ENCODE measurements at places on chromosomes 11 and 22. TPM values are rescaled to one million over a fixed set of nuclear protein-coding genes. Genes with fewer than 3 reads are reported as not detected.

- DNase-seq: no peak
Measured at GRCh38 chr11:69333149-69333710, 39.3 kb downstream of the MYEOV start.

The C11orf42 gene
- total RNA-seq: not detected

DNA sequence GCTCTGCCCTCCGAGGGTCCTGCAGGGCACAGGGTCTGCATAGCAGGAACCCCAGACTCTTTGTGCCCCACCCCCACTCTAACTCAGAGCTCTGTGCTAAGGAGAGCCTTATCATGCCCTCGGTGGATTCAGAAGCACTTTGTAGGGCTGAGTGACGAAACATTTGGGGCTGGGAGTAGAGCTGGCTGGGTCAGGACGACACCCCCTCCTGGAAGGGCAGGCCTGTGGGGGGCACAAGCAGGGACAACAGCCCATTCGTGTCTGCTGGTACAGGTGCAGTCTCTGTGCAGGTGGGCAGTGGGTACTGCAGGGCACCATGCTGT, 8.9 kb downstream of the APOBEC3A start:
- no peak for DNase-seq

The CBY1 gene
- total RNA-seq: 11.6 TPM

The HTR3B gene
- not detected for total RNA-seq

- no peak for DNase-seq
Measured at GRCh38 chr22:38415046-38415445, 40.0 kb downstream of the KCNJ4 start.

The SULT4A1 gene
- not detected for total RNA-seq

GRCh38 chr11:11252403-11252802, 100.6 kb downstream of the CSNK2A3 start:
- no peak for DNase-seq

The SOX6 gene
- total RNA-seq: not detected

GRCh38 chr11:36095716-36096115, 151.9 kb downstream of the LDLRAD3 start:
- DNase-seq: no peak

- no peak for DNase-seq
Measured at GRCh38 chr22:20466659-20467379, 28.8 kb downstream of the KLHL22 start.

DNA sequence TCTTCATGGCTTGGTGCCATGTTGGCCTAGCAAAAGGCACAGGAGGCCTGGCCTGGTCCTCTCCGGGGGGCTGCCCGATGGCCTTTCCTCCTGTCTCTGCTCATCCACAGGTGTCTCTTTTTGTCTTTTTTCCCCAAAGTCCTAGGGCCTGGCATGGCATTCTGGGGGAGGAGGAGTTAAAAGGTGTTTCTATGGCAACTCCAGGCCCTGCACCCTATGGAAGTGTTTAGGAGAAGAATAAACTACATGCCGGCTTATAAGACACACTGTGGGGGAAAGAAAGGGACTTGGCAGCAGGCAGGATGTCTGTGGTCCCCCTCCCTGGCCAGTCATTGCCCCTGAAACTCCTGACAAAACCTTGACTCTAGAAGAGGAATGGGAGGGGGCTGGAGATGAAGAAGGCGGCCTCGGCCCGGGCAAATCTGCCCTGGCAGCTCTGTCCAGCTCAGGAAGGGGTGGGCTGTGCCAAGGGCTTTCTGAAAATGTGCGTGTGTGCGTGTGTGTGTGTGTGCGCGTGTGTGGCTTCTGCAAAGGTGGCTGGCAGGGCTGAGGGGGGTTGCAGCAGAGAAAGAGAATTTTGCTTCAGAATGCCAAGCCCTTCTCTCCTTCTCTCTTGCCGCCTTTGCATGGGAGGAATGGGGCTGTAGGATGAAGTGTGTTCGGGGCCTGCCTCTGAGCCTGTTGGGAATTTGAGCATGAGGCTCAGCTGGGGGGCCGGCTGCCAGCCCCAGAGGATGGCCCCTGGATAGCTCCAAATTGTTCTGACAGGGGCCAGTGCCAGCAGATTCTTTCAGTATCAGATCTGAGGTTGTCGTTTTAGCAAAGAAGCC, 3.2 kb downstream of the TIMP3 start:
- DNase-seq: no peak

The CCDC87 gene
- total RNA-seq: 0.70 TPM

DNA sequence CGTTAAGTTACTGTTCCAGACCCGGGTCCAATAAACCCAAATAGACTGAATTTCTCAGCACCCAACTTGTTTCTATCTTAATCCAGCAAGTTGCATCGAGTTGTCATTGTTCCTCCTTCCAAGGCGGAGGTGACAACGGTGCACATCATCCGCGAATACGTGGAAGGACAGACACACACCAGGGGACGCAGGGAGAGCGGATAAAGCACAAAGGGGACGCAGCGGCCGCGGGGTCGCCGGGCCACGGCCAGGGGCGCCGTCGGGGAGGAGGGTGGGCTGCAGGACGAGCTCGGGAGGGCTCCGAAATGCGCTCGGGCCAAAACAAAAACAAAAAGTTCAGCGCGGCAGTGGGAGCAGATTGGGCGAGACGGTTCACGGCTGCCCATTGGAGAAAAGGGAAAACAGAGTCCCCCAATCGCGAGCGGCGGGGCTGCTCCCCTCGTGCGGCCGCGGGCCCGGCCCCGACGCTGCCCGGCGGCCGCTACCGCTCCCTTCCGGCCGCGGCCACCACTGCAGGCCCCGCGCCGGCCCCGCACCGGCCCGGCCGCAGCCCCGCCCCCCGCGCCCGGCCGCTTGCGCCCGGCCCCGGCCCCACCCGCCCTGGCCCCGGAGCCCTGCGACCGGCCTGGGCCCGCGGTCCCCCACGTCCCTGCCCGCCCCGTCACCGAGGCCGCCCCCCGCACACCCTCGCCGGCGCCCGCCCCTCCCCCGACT, 518 bp downstream of the KMT5B start:
- DNase-seq: peak; percentile 73

DNA sequence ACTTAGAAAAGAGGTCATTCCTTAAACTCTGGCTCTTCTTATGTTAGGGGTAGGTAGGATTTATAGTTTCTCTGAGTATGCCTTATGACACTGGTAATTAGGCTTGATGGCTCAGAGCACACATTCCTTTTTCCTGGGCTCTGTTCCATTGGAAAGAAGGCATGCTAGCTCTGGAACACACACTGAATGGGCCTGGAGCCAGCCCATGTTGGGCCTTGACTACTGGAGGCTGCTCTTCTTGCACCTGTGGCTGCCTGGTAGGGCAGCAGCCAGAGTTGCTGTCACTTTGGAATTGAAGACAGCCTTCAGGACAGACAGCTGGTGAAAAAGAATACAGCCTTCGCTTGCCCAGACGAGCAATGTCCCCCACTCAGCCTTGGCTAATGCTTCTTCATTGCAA, 18.2 kb downstream of the MCAM start:
- no peak for DNase-seq

DNA sequence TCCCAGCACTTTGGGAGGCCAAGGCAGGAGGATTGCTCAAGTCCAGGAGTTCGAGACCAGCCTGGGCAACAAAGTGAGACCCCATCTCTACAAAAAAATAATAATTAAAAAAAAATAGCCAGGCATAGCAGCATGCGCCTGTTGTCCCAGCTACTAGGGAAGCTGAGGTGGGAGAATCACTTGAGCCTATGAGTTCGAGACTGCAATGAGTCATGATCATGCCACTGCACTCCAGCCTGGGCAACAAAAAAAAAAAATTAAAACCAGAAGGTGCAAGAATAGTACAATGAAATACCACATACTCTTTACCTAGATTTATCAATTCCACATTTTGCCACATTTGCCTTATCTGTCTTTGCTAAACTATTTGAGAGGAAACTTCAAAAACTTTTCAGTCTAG, 8.2 kb downstream of the DPF2 start:
- no peak for DNase-seq

DNA sequence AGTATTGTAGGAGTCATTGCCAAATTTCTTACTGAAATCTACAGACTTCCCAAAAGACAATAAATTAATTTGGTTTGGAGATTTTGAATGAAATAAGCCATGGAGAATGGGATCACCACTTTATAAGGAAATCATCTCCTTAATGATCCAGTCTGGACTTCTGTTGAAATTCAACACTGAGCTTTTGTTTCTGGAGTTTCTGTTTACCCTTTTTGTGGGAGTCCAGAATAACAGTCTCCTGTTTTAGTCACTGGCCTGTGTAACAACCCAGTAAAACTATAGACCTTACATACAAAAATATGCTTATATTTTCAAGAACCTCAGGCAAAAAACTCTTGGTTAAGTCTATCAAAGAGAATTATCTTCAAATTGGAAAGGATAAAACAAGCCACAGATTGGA, 321.7 kb upstream of the PLET1 start:
- no peak for DNase-seq

- peak; percentile 93 for DNase-seq
Measured at GRCh38 chr22:29883045-29883774, at the start of gene MTMR3. Gene MTMR3 (plus strand): TSS chr22:29883174. CDS start chr22:29971060, 87,886 bp downstream.

The TEX54 gene
- not detected for total RNA-seq

DNA sequence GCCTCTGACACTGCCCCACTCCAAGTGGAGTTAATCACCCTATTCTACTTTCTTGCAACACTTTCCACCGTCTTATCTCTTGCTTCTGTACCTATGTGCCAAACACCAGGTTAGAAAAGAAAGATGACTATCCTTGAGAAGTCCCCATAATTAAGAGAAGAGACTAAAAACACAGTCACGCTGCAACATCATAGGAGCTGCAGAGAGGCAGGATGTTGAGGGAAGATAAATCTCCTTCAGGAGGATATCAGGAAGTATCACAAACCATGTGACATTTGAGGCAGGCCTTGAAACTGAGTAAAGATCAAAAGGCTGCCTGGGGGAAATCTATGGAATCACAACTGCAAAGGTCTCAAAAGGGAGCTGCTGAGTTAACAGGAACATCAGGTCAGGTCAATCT, 24.8 kb downstream of the GAB2 start:
- no peak for DNase-seq

GRCh38 chr11:84673753-84674152, 953.4 kb downstream of the DLG2 start:
- no peak for DNase-seq

GRCh38 chr11:108340973-108341372, 118.1 kb downstream of the ATM start:
- no peak for DNase-seq

GRCh38 chr11:130653838-130654636, 205.6 kb downstream of the ADAMTS15 start:
- no peak for DNase-seq

- no peak for DNase-seq
Measured at GRCh38 chr11:34642001-34642554, 21.2 kb downstream of the EHF start.

The TRIM22 gene
- total RNA-seq: 228 TPM

DNA sequence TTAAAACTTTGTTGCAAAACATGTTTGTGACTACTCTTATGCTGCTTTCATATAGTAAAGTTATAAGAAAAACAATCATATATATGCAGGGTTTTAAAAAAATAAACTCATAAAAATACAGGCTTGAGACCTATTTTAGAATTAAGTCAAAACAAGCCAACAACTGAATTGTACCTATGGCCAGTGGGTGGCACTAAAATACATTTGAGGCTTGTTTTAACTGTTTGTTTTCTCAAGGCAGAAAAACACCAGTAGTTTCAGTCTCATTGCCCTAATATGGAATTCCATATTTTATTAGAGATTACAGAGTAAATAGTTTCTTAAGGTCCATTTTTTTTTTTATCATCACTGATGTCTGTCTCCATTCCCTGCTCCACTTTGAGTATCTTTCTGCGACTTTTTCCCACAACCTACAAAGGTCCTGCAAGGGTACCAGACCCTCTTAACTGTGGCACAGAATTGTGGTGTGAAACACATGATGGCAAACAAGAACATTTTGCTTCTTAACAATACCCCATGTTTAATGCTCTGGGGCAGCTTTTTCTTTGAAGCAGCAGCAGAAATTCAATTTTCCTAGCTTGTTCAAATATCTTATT, 8.5 kb upstream of the CCDC89 start:
- peak; percentile 48 for DNase-seq

GRCh38 chr11:127392575-127392974, 392.0 kb upstream of the KIRREL3 start:
- DNase-seq: no peak

All from activated CD8-positive, alpha-beta T cell treated with anti-CD3 and anti-CD28 coated beads, Interleukin-2, amount 10 ng/mL, durations not matched to agents 7 days and 5 days (primary cell).